NCI-H69 (cell line): ENCODE measurements at places on chromosomes 11 and 22.

- no peak for DNase-seq
Measured at GRCh38 chr11:3004481-3004880, 12.4 kb upstream of the NAP1L4 start.

DNA sequence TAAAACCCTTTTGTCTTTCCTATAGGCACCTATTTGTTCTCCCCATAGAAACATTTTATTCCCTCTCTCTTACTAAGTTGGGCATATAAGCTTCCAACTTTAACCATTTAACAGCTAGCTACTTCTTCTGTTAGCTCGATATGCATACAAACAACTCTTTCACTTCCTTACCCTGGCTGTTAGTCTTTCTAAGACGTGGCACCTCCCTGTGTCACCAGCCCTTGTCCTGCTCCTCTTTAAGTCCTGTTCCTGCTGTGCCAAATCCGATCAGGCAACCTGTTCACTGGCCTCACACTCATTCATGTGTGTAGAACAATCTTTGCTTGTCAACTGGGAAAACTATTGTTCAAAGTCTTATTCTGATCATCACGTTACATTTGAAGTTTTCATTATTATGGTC, 1376.1 kb upstream of the TENM4 start:
- DNase-seq = no peak

GRCh38 chr22:30210235-30210909, 36.2 kb downstream of the LIF start:
- DNase-seq = no peak

- DNase-seq = peak; percentile 37
Measured at GRCh38 chr11:62923601-62924411, 2.6 kb upstream of the CHRM1 start.

DNA sequence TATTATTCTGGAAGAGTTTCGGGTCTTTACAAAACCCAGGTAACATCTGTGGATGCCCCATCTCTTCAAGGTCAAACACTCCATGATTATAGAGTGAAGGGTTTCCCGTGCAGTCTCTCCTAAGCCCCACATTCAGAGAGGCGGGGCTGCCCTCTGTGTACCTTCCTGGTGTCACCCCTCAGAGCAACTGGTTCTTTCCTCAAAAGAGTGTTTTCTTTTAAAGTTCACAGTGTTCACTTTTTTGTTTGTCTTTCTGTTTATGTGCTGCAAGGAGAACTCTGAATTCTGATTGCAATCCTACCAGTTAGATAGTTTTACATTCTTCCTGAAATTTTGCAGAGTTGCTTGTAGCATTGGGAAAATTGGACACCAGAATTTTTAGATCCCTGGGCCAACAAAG, 190.2 kb downstream of the ADAMTS15 start:
- no peak for DNase-seq

GRCh38 chr22:37892566-37893335, 13.3 kb upstream of the MICALL1 start:
- no peak for DNase-seq

DNA sequence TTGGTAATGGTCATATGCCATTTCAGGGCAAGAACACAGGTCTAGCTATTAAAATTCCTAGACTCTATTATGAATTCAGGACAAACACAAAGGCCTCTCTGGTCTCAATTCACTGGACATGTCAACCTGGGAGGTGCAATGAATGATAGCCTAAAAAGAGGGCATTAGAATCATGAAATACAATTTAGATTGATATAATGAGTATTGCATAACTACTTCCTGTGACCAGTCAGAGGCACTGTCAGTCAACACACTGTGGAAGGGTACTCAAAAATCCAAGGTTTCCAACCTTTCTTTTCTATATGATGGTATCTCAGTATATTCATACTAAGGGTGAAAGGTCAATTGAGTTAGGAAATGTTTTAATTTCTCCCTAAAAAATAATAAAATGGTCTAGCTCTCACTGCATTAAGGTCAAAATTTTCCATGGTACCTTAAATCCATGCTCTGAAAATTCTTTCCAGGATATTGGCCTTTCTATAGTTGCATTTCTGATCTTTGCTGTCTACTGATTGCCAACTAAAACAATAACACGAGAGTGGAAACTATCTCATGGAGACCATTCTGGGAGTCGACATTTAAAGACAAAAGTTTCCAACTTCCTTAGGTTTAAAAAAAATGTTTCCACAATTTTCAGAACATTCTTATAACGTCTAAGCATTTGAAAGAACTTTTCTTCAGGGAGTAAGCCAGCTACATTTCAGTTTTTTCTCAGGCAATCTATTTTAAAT, 81.7 kb upstream of the APOA1 start:
- no peak for DNase-seq

DNA sequence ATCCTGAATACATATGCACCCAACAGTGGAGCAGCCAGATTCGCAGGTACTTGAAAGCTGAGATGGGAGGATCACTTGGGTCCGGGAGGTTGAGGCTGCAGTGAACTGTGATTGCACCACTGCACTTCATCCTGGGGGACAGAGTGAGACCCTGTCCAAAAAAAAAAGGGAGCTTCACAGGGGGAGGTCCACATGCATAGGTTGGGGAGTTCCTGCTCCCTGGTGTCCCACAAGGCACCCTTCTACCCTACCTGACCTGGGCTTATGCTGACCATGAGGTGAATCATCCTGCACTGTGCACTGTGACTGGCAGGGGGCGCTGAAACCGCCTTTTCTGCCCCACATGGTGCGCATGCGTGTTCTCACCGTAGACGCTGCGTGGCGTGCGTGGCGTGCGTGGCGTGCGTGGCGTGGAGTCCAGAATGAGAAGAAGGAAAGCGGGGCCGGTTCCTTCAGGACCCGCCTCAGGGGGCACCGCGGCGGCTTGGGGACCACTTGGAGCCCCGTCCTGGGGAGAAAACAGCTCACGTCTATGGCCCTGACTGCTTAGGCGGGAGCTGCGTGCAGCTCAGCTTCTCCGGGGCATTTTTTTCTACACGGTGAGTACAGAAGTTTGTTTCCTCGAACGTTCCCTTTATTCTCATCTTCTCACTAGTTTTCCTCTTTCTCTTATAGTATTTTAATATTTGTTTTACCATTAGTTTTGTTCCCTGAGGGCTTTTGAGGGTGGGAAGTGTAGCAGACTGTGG, 116.6 kb upstream of the GRK3 start:
- peak; percentile 91 for DNase-seq

- no peak for DNase-seq
Measured at GRCh38 chr11:95195831-95196230, 35.2 kb downstream of the SESN3 start.

DNA sequence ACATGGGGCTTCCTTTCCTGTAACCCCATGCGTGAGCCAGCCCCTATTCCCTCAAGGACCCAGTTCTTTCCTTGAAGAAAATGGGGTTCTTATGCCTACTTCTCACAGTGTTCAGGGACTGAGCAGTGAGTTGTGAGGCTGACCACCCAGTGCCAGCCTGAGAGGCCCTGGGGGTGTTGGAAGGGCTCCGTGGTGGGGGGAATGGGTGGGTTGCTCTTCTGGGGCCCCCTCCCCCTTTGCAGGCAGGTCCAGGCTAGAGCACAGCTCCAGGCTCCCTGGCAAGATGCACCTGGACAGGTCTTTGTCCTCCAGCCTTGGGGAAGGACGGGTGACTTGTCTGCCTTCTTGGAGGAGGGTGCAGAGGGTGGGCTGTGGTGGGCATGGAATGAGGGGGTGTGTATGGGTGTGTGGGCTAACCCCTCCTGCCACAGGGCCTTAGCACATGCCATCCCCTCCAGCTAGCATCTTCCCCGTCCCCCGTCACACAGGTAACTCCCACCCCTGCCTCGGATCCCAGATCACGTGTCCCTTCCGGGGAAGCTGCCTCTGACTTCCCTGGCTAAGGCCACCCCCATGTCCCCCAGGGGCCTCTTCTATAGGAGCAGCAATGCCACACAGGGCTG, 64.6 kb downstream of the MYEOV start:
- no peak for DNase-seq

GRCh38 chr11:28674433-28675103, 566.4 kb downstream of the METTL15 start:
- peak; percentile 78 for DNase-seq

DNA sequence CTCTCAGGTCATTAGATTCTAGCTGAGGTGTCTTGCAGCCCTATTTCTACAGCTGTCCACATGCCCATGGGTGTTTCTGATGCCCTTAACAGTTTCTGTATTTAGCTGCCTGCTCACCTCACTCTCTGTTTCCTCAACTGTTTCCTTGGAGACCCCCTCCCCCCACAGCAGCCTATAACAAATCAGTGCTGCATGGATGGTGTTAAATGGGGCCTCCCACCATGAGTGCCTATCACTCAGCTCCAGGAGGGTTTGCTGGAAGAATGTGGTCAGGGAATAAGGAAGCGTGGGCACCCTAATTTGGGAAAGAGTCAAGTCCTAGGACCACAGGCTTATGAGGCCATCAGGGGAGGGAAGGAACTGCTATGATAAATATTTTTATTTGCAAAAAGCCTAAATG, 8.6 kb downstream of the KLHL35 start:
- DNase-seq = peak; percentile 44

- DNase-seq = no peak
Measured at GRCh38 chr22:20745119-20745518, 28.8 kb upstream of the SERPIND1 start.

DNA sequence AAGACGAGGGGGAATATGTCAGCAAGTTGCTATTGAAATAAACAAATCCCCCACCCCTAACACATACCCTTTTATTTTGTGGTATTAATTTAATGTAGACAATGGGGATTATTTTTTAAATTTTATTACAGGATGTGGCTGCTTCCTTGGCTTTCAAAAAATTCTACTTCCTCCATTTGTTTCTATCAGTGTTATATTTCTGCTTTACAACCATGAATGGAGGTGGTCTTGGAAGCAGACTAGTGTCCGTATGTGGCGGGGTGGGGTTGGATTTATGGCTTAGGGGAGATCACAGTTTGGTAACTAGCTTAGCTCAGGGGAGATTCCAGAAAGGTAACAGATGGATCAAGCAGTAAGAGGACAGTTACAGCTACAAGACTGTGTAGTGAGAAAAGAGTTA, 39.3 kb upstream of the PICALM start:
- DNase-seq = no peak

DNA sequence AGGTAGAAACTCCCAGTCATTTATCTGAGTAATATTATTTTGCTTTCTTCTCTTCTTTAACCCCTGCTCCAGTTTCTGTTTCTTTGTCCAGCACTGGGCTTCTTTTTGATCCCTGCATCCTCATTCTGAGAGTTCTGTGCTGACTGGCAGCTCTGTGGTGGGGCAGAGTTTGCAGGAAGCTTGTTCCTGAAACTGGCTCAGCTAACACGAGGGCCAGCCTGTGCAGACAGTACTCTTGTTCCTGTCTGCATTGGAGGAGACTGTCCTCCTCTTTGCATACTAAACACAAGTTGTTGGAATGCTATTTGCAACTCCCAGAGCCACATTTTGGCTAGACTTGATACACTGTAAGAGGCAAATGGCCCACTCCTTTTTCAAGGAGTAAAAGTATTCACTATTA, 93.1 kb upstream of the HORMAD2 start:
- no peak for DNase-seq

GRCh38 chr22:41481131-41481830, 12.4 kb downstream of the ACO2 start:
- no peak for DNase-seq

DNA sequence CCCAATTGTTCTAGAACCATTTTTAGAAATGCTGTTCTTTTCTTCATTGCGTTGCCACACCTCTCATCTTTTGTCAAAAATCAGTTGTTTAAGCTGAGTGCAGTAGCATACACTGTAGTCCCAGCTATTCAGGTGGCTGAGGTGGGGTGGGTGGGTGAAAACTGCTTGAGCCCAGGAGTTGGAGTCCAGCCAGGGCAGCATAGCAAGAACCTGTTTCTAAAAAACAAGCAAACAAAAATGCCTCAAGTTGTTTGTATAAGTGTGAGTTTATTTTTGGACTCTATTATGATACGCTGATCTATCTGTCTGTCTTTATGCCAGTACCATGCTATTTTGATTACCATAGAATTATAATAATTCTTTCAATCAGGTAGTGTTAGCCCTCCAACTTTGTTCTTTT, 62.5 kb upstream of the RRM1 start:
- DNase-seq = no peak

DNA sequence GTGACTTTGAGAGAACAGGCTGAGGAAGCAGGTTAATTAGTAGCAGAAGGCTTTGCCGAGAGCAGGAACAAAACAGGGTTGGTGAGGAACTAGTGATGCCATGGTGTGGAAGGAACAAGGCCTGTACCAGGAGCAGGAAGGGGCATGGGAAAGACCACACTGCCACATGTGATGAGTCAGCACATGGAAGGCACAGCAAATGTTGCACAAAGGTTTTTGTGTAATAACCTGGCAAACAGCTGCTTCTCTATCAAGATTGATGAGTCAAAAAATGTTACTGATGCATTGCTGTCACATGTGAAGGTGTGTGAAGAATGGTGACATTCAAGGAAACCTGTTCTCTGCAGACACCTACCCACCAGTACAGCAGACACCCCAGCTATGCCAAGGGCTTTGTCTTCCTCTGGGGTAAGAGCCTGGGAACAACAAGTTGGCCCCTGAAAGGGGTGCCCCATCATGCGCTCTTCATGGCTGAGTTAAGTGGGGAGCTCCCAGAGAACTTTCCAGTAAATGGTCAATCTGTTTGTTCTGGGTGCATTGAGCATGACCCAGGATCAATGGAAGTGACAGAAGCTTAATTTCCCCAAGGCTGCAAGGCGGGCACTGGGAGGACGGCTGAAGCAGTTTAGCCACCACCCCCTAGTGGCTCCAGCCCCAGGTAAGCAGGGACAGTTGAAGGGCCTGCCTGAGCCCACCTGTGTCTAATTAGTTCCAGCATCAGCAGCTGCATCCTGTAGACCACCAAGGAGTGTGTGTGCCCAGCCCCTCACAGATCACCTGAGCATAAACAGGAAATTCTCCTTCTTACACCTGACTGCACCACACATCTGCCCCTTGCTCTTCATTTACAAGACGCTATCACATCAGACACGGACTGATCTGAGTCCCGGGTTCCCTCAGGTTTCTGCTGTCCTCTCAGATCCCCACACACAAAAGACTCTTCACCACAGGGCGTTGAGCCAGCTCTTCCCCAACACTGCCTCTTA, 47.6 kb downstream of the GGTLC2 start:
- DNase-seq = no peak

DNA sequence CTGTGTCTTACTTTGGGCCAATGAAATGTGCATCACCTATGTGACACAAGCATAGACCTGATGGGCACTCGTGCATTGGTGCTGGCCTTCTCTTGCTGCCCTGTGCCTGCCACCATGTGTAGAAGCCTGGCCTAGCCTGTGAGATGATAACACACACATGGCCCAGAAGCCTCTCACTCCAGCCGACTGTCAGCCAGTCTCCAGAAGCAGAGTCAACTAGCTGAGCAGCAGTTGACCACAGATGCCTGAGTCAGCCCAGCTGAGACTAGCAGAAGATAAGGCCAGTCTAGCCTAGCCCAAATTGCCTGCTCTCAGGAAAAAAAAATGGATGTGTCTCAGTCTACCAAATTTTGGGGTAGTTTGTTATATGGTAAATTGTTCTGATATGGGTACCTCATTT, 46.2 kb downstream of the CSNK2A3 start:
- DNase-seq = no peak
